CD4-positive, alpha-beta T cell treated with Interleukin-6 for 4 hours (primary cell): ENCODE measurements at places on chromosomes 1 and 21.

DNA sequence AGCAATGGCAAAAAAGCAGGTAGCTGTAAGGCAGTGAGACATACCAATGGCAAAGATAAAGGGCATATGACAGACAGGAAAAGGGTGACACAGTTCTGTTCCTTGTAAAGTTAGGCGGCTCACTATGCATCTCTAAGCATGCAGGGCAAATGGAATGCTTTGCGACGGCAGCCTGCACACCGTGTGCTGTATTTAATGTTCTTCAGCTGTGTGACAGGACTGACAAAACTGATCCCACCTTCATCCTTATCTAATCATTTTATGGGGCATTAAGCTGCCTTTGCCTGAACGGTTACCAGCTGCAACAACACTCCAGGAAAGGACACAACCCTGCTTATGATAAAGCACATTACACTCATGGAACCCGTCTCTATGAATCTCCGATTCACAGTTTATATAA is 80.5 kb upstream of the VAV3 start:
- DNase-seq, result no peak

DNA sequence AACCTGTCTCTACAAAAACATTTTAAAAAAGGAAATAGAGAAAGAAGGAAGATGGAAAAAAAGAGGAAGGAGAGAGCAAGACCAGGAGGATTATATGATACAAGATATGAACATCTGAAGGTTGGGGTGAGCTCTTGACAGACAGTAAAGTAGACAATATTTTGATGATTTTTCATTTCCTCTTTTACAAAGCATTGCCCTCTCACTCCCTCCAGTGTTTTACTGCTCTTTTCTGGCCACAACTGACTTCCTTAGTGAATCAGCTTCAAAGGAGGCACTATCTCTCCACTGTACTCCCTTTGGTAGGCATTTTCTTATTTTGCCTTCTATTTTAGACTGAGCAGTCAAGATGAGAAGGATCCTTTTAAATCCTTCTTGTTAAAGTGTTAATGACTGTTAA is 296.7 kb downstream of the KCTD3 start:
- no peak for DNase-seq

GRCh38 chr1:46517010-46517600 is 27.5 kb downstream of the DMBX1 start:
- no peak for DNase-seq

DNA sequence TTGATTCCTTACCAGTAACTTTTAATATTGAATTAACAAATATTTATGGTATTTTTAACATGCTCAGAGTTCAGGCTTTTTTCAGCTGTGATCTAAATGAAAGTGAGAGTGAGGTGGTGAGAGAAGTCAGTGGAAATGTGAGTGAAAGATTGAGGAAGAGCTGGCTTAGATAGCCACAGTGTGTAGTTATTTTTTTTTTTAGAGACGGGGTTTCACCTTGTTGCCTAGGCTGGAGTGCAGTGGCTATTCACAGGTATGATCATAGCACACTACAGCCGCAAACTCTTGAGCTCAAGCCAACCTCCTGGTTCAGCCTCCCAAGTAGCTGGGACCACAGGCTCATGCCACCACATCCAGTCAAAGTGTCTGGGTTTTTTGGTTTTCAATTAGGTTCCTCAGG is 10.9 kb downstream of the RNF11 start:
- no peak for DNase-seq

- no peak for DNase-seq
Observed at GRCh38 chr1:27760426-27760825, 12.6 kb upstream of the STX12 start.

GRCh38 chr1:19042675-19043578 is 86.5 kb upstream of the IFFO2 start:
- DNase-seq, result no peak

- no peak for DNase-seq
Observed at GRCh38 chr21:39483917-39484316, 32.1 kb downstream of the SH3BGR start.

DNA sequence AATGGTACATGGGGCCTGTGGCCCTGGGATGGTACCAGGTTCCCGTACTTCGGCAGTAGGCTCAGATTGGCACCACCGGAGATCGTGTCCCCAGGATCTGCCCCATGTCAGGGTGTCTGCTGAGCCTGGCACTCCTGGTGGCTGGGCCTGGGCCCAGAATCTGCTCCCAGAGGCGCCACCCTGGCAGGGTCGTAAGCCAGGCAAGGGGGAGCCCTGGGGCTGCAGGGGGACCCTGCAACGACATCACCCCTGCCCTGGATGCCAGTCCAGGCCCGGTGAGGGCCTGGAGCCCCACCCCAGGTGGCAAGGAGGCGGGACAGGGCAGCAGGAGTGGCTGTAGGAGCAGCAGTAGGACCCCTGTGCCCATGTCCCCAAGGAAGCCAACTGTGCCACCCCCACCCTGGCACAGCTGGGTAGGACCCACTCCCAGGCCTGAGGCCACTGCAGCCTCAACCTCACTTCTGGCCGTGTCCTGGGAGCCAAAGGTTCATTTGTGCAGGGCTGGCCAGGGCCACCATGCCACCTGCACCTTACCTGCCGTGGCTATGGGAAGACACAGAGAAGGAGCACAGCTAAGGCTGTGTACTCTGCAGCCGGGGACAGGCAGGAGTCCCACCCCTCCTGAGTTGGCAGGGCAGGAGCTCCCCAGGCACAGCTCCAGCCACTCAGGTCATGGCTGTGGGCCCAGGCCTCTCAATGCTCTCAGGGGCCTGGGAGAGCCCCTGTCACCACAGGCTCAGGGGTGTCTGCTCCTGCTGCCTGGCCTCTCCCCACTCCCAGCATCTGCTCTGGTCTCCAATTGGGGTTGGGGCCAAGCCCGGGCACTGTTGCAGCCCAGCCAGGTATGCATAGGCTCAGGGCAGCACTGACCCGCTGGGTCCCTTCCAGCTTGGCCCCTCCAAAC is 141.7 kb downstream of the EIF4G3 start:
- no peak for DNase-seq

- no peak for DNase-seq
Observed at GRCh38 chr1:65741993-65742392, 50.7 kb upstream of the PDE4B start.

- no peak for DNase-seq
Observed at GRCh38 chr1:1129381-1129821, 13.5 kb upstream of the C1orf159 start.

DNA sequence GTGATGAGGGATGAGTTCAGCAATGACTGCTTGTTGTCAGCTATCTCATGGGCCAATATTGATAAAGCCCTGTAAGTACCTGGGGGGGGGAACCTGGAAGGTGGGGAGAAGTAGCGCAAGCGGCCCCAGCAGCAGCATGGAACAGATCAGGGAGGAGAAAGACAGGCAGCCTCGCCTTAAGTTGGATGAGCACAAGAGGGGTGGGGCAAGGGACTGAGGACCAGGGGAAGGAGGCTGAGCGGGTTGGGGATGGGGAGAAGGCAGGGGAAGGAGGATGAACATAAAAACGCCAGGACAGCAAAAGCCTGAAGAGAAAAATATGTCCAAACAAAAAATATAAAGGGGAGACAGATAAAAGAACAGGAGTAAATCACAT is 70.6 kb downstream of the ALG14 start:
- DNase-seq, result no peak

DNA sequence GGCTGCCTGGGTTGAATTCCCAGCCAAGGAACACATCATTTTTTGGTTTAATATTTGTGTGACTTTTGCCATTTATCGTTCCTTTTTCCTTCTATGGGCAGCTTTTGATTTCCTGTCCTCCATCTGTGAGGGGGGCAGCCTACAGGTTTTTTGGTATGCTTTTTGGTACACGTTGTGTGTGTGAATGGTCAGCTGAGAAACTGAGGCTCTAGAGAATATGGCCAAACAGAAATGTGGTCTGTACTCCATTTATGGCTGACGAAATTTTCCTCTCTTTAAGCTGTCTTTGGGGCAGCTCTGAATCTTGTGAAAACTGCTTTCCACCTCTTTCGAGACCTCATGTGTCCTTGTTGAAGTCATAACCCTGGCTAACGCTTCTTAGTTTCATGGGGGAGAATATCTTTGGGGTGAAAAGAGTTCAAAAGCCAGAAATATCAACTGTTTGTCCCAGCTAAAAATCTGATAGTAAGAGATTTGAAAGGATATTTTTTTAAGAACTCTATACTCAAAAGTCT is 26.6 kb downstream of the NRDC start:
- DNase-seq, result no peak

GRCh38 chr21:46545363-46545762 is 59.5 kb downstream of the S100B start:
- DNase-seq, result no peak

DNA sequence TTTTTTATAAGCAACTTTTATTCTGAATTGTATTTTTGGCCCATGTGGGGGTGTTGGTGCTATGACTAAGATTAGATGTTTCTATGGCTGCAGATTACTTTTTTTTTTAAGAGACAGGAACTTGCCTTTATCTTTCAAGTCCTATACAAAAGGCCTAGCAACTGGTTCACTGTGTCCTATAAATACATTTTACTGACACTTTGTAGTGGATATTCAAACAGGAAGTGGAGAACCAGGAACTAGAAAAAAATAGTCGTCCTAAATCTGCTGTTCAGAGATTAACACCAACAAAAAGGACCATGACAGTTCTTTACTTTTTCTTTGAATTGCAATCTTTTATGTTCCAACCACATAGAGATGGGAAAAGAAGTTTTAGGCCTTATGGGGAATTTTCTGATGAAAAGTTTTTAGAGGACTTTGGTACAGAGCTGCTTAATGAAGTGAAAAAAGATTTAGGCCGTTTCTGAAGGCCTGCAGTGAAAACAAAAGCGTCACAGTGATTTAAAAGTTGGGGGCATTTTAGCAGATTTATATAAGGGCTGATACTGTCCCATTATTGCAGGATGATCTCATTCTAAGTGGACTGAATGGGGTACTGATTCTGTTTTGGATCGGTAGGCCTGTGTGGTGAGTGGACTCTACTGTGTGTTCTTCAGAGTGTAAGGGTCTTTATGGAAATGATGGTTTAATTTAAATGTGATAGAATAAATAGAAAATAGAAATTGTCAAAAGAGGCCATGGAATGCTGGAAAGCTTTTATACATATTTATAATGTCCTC is 136.4 kb upstream of the DEPDC1 start:
- no peak for DNase-seq

DNA sequence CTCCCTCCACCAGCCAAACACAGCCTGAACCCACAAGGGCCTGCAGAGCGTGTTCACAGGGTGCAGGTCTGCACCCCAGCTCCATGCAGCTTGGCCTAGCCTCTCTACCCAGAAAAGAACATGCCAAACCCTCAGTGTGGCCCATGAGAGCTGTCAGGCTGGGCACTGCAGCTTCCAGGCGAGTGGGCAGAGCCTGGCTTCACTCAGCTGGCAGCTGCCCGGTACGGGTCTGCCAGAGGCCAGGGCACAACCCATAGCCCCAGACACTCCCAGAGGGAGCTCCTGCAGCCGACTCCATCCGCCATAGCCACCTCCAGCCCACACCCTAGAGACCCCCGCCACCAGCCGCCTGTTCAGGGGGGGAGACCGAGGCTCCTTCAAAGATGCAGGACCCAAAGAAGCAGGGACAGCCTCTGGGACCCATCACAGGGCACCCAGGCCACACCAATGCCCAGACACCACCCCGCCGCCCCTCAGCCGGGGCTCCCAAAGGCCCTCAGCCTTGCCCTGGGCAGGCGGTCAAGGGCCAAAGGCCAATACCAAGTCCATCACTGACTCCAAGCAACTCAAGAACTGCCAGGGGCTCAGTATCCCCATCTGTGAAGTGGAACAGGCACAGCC is 42.4 kb downstream of the MEGF6 start:
- no peak for DNase-seq

GRCh38 chr1:247371801-247372259 is 40.2 kb upstream of the ZNF496 start:
- no peak for DNase-seq

DNA sequence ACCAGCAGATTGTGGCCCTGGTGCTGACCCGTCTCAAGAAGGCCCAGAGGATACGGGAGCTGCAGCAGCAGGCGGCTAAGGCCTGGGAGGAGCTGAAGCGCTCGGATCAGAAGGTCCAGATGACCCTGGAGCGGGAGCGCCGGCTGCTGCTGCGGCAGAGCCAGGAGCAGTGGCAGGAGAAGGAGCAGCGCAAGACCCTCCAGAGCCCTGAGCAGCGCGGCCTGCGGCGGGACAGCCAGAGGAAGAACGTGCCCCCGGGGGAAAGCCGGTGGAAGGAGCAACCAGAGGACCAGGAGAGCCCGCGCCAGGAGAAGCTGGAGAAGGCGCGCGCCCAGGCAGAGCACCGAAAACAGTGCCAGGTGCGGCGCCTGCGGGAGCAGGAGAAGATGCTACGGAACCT is 1.0 kb downstream of the CCDC185 start:
- no peak for DNase-seq

- DNase-seq, result no peak
Observed at GRCh38 chr21:38542263-38542662, 44.0 kb upstream of the ERG start.

DNA sequence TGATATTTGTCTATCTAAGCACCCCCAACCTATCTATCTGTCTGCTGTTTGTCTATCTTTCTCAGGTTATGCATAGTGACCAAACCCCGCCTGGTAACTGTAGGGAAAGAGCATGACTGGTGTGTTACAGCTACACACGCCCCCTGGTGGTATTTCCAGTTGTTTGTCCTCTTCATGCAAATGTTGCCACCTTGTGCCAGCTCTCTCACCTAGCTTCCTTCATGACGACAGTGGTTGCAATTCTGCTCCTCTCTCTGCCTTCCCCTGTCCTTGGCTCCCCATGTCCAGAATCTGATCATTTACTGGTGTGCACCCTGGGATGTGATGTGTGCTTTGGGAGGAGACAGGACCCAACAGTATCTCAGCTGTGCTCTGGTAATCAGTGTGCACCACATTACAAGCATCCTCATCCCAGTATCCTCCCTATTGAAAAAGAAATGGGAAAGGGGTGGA is 8.1 kb upstream of the INKA2 start:
- peak; percentile 80 for DNase-seq

GRCh38 chr1:6648556-6648955 is 23.9 kb downstream of the THAP3 start:
- DNase-seq, result no peak

- peak; percentile 56 for DNase-seq
Observed at GRCh38 chr1:95117207-95118066, at the start of gene TLCD4. TLCD4 (plus strand) TSS chr1:95117355; CDS start chr1:95143902, 26,547 bp downstream.
